ENCODE measurements at places on chromosomes 16 and 17.

- no peak for DNase-seq
These were observed 36.0 kb upstream of the ICAM2 start for GRCh38 chr17:64056269-64057005.

DNA sequence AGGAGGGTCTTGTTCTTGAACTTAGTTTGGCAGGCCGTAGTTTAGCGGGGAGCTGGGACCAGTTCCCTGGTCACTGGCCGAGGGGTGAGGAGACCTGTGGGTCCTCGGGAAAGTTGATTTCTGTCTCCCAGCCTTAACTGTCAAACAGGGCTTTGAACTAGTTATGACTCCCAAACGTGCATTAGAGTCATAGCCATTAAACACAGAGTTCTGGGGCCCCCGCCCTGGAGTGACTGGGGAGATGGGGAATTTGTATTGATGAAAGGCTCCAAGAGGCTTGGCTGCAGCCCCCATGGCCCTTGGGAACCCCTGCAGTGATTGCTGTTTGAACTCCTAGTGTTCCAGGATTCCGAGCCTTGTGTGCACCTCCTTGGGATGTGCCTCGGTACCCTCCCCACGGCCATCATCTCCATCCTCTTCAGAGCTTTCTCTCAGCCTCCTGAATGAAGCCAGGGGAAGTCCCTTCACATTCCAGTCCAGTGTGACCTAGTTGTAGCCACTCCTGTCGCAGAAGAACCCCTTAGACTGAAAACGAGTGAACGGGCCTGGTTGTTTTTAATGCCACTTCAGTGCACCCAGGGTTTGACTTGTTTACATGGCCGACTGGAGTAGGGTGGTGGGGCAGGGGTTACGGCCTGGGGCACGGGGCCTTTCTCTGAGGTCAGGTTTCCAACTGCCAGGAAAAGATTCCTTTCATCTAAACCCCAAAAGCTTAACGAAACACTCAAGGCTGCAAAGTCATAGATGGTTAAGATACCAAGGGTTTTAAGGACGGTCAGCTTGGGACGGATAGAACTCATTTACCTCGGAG is 1.4 kb downstream of the MPRIP start:
- DNase-seq, result no peak

DNA sequence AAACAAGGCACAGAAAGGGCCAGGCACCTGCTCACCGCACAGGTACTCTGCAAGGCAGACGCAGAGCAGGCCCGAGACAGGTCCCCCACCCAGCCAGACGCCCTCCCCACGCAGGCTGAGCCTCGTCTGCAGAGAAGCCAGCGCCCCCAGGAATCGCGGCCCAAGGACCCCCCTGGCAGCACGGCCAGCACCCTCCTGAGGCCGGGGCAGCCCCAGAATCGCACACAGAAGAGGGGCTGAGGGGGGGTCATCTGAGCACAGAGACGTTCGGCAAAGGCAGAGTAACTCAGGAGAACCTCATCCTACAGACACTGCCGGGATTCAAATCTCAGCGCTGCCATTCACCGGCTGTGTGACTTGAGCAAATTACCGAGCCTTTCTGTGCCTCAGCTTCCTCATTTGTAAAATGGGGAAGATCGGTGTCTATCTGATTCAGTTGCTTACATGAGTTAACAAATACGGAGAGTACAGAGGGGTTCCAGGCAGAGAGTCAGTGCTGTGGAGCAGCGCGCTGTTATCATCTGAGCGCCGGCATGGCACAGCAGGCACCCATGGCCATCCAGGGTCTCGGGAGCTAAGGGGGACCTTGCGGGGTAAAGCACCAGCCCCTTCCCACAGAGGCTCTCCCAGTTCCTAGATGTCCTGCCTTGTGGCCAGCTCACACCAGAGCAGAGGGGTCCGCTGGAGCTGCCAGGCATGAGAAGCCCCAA is 10.4 kb downstream of the EMC6 start:
- DNase-seq, result no peak

DNA sequence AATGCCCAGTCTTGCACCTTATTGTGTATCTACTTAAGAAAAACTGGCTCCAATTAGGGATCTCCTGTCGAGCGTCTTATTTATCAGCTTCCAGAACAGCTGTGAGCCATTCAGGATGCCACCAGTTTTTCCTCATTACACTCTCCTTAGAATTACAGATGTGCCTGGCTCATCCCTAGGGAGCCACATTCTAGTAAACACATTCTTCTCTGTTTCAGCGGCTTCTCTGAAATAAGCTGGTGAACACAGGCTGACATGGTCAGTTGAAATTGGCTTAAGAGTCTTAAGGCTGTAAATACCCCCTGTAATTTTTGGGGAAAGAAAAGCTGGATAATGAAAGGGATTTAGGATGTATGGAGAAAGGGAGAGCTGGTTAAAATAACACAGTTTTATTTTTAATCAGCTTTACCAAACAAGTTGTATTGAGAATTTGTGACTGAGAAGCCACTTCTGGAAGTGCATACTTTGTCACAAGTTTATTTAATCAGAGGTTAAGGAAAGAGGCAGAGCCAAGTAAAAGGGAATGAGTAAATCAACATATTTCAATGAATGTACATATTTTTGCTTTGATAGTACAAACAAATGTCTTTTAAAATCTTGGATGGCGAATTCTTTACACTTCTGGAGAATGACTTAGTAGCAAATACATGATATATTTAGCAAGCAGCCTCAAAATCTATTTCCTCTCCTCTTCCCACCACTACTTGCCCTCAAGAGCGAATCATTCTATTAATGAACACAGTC is 562.0 kb upstream of the GOT2 start:
- DNase-seq, result no peak
